ENCODE measurements at places on chromosomes 1 and 21. TPM values are rescaled to one million over a fixed set of nuclear protein-coding genes. Genes with fewer than 3 reads are reported as not detected.
A peak's percentile ranks its signal among the peaks of the same experiment; 100 is the strongest.

DNA sequence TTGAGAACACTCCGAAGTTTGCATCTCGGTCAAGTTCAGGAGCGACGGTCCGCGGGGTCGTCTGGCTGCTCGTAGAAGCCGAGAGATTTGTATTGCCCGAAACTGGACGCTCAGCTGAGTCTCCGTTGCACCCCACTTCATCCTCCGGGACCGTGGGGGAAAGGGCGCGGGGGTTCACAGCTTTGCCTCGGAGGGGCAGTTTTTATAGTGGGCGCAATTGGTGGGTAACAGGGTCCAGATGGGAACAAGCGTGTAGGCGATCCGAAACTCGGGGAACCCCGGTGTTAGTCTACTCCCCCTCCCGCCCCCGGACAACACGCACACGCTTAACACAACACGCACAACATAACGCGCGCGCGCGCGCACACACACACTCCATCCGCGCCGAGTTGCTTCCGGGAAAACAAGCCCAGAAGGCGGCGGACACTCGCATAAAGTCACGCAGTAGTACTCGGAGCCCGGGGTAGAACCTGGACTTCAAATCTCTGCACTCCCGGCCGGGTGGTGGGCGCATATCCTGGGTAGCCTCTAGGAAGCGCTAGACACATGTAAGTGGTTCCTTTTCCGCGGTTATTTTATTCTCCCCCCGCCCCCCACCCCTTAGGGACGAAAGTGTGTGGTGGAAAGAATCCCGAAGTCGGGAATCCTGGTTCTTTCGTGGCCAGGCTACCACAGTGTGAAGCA, 1.1 kb upstream of the JUN start:
- peak; percentile 92 for DNase-seq
- no peaks in the 10 kb centered on the region for H3K4me1 ChIP-seq
- H3K27me3 ChIP-seq, result no peaks in the 10 kb centered on the region

Gene BMP8B
- 18.0 TPM for total RNA-seq

DNA sequence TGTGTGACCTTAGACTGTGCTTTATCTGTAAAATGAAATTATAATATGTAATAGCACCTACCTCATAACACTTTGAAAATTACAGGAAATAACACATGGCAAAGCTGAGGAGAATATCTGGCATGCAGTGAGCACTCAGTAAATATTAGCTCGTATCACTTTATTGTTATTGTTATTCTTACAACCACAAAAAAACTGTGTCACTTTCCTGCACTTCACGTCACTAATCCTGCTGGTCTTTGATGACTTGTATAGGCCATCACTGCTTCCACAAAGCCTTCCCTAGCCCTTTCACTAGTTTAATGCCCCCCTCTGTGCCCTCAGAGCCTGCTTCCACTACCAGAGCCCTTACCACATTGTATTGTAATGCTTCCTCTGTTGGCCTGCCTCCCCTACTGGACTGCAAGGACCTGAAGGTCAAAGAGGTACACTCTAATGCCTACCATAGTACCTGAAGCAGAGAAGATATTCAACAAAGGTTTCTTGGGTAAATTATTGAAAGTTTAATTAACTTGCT, 231.6 kb downstream of the NFIA start:
- DNase-seq, result no peak
- H3K27ac ChIP-seq, result no peak overlapping the region
- no peaks in the 10 kb centered on the region for H3K4me1 ChIP-seq
- no peaks in the 10 kb centered on the region for H3K36me3 ChIP-seq

Gene URB2
- total RNA-seq, result 3.7 TPM

Gene ADORA1
- total RNA-seq, result 1.5 TPM

DNA sequence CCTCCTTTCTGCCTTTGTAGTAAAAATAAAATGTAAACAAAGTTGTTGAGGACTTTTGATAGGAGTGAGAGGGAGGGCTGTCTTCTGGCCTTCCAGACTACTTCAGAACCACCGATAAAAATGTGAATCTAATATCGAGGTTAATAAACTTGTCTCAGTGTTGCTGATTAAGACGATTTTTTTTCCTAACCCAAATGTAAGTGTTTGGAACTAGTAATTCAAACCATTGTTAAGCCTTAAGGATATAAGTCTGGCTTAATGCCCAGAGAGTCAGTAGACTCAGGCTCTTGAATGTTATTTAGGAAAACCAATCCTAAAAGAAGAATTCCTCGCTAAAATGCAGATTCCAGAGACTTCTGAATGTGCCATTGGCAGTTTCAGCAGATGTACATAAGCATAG, 356.9 kb downstream of the SIPA1L2 start:
- H3K36me3 ChIP-seq, result no peaks in the 10 kb centered on the region
- no peak for DNase-seq
- H3K27me3 ChIP-seq, result no peaks in the 10 kb centered on the region
- no peak overlapping the region for H3K27ac ChIP-seq
- no peaks in the 10 kb centered on the region for H3K4me1 ChIP-seq
